Activated CD4-positive, alpha-beta T cell treated with anti-CD3 and anti-CD28 coated beads for 36 hours (primary cell): ENCODE measurements at places on chromosomes 2 and 18.
A peak's percentile ranks its signal among the peaks of the same experiment; 100 is the strongest.

- peak; percentile 35 for DNase-seq
Measured at GRCh38 chr2:123993728-123994323, 31.3 kb upstream of the CNTNAP5 start.

DNA sequence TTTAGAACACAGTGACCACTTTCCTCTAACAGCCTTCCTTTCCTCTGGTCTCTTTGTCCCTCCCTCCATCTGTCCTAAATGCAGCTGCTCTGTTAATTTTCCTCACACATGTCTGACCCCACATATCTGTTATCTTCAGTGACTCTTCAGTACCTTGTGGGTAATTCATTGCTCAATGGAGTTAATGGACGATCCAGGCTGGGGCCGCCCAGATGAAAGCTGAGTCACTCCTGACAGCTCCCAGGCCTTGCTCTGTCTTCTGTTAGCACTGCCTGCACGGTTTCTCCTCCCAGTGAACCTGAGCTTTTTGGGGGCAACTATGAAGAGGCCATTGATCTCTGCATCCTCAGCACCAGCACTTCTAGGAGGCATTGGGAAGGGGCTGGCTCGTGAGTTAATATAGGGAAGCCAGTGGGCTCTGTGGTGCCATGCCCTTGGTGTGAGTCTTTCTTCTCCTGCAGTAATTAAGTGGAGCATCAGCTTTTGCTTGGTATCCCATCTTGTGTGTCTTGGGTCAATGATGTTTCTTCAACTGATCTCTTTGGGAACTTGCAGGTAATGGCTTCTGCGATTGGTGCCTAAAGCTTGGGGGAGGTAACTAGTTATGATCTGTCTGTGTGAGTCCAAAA, 67.3 kb downstream of the SNORC start:
- no peak for DNase-seq

DNA sequence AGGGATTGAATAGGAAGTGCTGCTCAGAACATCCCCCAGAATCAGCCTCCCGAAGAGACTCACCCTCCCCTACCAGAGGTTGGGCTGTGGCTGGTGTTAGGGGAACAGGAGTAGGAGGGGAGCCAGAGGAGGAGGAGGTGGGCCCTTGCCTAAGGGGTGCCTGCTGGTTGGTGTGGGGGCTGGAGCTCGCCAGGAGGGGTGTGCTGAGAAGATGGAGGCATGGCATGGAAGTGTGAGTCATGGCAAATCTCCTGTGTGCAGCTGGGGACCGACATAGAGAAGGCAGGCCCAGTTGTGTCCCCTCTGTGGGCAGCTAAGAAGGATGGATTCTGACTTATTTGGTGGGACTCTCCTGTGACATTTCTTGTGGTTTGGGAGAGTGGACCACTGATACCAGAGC, 73.7 kb downstream of the DGKD start:
- no peak for DNase-seq

- no peak for DNase-seq
Measured at GRCh38 chr18:73511771-73512503, 635.7 kb downstream of the FBXO15 start.

DNA sequence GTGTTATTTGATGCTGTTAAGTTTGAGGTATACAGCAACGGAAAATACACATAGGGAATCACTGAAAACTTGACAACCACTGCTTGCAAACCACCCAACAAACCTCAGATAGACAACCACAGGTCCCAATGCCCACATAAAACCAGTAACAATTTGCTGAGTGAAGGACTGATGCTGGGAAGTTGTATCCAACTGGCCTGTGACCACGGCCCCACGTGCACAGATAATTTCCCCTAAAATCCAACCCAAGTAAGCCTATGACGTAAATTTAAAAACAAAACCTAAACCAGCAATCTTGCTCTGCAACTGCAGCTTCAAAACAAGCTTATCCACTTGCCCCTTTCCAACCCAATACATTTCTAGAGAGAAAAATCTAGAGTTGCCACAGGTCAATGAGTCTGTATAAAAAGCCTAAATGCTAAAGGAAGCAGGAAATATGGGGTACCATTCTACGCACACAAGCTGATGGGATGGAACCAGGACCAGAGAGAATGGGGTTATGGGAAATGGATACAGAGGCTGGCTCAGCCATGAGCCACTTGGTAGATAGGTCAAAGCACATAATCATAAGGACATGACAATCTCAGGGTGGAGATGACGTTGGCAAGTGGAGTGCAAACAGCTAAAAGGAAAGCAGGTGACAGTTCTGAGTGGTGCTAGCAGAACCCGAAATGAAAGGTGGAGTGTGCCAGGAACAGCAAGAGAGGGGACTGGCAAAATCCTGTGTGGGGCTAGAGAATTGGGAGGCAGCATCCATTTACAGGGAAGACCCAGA, 27.8 kb upstream of the CREB1 start:
- DNase-seq: no peak

DNA sequence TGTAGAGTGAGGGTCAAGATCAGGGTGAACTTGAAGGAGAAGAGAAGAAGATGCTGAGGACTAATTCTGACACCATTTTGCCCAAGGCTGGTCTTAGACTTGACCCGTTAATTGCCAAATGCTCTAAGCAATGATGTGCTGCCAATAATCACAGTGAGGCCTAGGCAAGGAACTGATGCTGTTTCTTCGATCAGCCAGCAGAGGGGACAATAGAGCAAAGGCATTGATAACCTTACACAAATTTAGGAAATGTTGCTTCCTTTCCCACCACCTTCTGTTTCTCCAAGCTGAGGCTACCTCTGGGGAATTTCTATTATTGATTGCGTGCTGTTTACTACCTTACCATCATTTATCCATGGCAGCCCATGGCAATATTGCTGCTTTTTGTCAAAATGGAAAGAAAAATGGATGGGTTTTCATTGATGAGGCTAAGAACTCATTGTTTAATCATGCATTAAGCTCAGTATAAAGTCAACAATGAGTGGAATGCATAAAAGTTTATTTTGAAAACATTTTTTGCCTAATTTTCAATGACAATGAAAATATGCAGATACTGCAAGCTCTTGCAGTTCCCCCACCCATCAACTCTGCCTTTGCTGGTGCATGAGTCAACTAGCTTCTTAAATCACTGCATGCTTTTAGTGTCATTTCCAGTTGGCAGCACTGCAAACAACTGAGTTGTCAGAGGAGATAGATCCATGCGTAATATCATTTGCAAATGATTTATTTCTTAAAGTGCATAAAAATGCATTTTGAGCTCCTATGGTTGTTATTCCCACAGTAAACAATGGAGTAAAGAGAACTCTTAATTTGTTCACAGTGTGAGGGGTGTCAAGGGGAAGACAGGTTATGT, 116.4 kb upstream of the NYAP2 start:
- DNase-seq: peak; percentile 25

DNA sequence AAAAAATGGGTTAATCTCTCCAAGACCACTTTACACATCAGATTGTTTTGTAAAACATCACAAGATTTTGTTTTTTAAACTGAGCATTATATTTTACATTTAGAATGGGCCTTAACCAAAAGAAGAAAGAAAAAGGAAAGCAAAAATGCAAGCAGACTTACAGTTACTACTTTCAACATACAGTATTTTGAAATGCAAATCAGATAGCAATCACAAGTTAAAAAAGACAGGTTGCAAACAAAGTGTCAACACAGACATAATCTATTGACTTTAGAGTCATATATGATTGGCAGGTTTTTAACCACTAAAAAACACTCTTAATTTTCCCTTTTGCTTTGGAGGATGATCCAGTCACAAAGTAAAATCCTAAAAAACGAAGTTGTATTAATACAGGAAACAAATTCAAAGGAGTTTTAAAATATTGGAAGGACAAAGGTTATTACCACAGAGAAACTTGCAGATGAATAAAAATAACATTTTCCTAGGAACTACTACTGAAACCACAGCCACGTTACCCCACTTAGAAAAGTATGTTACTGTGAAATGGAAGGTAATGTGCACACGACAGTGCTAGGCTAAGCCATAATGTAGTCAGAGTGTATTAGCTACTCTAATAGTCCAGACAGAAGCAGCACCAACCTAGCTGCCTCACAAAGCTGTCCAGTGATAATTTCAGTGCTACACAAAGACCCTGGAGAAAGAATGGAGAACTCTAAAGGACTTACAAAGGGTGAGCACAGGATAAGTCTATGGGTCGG, 22.9 kb downstream of the DARS1 start:
- no peak for DNase-seq

DNA sequence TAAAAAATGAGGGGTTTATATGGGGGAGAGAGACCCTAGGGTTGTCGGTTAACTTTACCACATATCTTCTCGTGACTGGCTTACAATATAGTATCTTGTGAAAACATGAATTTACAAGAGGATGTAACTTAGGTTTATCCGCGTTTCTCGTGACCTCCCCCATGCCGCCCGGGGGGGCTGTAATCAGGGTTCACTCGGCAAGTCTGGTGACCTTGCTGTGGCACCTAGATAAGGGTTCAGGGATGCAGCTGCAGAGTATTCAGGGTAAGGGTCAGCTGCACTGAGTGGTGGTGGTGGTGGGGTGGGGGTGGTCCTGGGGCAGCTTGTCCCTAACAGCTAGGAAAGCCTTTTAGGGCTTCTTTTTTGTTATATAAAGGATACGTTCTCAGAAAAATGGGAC, 112.3 kb downstream of the LYPD1 start:
- no peak for DNase-seq

GRCh38 chr2:187545238-187545751, 8.9 kb downstream of the TFPI start:
- no peak for DNase-seq

DNA sequence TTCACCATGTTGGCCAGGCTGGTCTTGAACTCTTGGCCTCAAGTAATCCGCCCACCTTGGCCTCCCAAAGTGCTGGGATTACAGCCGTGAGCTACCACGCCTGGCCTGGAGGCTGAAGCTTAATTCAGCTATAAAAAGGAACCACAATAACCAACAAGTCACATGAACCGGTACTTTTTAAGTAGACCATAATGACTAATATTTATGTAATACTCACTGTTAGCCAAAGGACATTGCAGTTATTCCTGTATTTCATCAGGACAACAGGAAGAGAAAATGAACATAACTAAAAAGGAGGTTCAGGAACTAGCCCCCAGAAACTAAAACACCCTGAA, 49.0 kb upstream of the TMEM87B start:
- DNase-seq: no peak

- DNase-seq: peak; percentile 87
Measured at GRCh38 chr2:121076885-121077549, 208.0 kb downstream of the TFCP2L1 start.

GRCh38 chr2:57343391-57344006, 703.1 kb upstream of the VRK2 start:
- no peak for DNase-seq

- DNase-seq: peak; percentile 37
Measured at GRCh38 chr2:241940329-241940728, 70.8 kb downstream of the RTP5 start.

GRCh38 chr2:23599667-23600066, 214.7 kb downstream of the KLHL29 start:
- DNase-seq: no peak

DNA sequence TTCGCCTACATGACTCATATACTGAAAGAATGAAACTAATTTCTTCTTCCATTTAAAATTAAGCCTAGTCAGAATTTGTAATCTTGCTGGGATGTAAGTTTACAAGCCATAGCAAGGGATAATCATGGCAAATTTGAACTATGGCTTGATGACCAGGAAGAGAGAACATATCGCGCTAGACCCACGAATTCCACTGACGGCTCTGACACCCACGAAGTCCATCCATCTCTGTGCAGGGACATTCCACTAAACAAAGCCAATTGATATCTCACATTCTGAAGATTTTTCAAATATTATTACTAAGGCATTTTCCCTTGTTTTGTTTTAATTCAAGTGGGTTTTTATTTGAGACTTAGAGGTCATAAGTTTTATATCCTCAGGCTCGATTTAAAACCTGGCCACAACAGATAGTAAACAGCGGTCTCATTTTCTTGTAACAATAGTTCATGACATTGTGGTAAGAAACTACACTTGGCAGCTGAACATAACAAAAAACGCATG, 113.0 kb downstream of the QPCT start:
- no peak for DNase-seq

- DNase-seq: no peak
Measured at GRCh38 chr2:128279009-128279408, 39.7 kb downstream of the HS6ST1 start.

DNA sequence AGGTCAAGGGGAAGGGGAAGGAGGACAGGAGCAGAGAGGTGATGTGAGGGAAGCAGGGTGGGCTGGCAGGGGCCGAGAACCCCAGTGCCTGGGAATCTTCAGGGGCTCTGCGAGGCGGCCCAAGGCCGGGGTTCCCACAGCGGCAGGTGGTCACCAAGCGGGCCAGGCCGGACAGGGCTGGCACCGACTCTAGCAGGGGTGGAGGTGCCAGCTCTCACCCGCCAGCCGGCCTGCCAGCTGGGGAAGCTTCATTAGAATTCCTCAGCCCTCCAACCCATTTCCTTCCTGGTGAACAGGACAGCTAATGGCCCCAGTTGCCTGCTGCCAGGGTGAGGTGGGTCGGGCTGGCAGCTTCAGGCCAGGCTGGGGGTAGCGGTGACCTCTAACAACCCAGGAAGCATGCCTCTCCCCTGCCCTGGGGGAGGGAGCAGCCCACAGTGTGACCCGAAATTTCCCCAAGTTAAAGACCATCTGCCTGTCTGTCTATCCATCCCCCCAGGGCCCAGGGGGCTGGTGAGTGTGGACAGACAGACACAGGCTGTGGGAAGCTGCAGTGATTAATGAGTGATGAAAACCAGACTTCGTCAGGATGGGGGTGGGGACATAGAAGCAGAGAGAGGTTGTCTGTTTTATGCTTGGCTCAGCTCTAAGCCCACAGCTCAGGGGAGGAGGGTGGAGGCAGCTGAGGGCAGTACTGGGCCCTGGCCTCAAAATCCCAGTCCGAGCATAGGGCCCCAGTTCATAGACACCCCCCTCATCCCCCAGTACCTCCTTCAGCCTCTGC, 144.1 kb downstream of the ZFP36L2 start:
- no peak for DNase-seq

DNA sequence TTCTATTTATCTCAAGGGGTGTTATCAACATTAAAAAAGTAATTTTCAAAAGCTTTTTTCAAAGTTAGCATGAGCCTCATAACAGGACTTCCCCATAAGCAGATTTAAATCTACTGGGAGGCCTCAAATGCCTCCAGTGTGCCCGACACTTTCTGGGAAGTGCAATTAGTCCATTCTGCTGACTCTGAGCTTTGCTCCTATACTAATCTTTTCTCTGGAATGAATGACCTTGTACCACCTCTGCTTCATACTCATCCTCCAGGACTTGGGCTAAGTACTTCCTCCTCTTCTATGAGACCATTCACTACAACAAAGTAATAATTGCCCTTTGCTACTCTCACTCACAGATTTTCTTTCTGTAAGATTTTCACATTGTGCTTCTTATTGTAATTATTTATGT, 111.1 kb downstream of the RIT2 start:
- DNase-seq: no peak

- DNase-seq: no peak
Measured at GRCh38 chr18:39313992-39314391, 1748.4 kb upstream of the CELF4 start.

GRCh38 chr2:68251187-68251854, 1.0 kb downstream of the PPP3R1 start:
- DNase-seq: peak; percentile 87
